ENCODE measurements at places on chromosomes 7 and 10.

DNA sequence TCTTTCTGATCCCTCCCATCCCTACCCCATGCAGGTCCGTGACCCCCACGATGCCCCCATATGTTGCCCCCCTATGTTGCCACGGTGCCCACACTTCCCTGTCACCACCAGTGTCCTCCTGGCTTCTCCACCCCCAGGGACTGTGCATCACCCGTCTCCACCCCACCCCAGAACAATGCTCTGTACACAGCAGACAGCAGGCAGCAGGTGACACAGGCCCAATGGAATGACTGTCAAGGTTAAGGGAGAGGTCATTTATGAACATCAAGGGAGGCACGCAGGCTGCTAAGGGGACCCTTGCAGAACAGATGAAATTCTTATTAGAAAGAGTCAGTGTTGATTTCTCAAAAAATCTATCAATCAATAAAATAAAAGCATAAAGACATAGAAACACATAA lies 71.5 kb downstream of the PARP12 start:
- no peak for DNase-seq

DNA sequence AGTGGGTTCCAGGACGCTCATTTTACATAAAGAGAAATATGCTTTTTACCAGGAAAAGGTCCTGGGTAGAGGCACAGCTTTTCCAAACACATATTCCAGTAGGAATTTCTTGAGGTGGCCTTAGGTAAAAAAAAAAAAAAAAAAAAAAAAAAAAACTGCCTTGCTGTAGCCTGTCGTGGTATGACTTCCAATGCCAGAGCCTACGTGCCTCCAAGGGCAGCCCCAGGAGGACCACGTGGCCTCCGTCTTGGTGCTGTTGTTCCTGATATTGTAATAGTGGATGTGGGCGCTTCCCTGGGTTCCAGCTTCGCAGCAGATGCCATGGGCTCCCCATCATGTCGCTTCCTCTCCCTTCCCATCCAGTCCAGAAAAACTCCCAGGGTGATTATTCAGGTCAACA lies 49.3 kb downstream of the PRKAG2 start:
- DNase-seq: no peak

GRCh38 chr10:25978771-25979170 lies 44.7 kb downstream of the MYO3A start:
- no peak for DNase-seq

GRCh38 chr10:88082806-88083596 lies 219.6 kb downstream of the PTEN start:
- DNase-seq: no peak

DNA sequence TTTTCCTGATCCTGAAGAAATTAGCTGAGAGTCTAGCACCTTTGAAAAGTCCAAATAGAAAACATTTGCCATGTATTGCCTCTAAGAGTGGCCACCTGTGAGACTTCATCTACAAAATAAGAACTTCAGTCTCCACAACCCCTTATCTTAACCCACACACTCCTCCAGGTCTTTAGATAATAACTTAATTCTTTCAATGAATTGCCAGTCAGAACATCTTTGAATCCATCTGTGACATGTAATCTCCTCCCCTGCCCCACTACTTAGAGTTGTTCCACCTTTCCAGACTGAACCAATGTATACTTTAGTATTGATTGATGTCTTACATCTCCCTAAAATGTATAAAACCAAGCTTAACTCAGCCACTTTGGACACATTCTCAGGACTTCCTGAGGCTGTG lies 84.4 kb upstream of the FAM171A1 start:
- DNase-seq: no peak

DNA sequence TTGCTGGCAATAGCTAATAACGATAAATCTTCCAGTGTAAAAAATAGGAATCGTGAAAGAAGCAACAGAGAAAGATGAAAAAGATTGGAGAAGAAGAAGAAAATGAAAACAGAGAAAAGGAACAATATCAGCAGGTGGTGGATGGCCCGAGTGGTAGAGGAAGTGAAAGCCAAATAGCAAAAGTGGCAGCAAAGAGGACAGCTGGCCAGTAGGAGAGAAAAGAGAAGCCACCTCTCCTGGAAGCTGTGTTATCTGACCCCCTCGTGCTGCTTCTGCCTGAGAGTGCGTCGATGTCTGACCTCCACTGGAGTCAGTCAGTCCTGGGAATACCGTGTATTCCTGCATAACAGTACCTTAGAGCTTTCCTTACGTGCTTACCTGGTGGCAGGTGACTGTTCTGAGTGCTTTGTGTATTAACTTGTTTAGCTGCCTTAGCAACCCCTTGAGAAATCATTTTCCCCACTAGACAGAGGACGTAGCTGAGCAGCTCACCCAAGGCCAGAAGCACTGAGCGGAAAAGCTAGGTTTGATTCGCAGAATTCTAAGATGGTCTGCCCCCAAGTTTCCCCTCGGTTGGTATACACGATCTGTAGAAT lies 88.3 kb downstream of the CHN2 start:
- no peak for DNase-seq

- DNase-seq: no peak
Measured at GRCh38 chr10:73979141-73979808, 18.6 kb upstream of the VCL start.

- DNase-seq: no peak
Measured at GRCh38 chr10:48598936-48599829, 5.7 kb downstream of the ARHGAP22 start.

All from activated naive CD4-positive, alpha-beta T cell treated with anti-CD3 and anti-CD28 coated beads, Interleukin-2, amount 50 U/mL, for 16 hours (primary cell).